ENCODE measurements at places on chromosomes 5 and 9.

GRCh38 chr9:93204470-93205043 lies 20.6 kb downstream of the WNK2 start:
- no peak for DNase-seq

DNA sequence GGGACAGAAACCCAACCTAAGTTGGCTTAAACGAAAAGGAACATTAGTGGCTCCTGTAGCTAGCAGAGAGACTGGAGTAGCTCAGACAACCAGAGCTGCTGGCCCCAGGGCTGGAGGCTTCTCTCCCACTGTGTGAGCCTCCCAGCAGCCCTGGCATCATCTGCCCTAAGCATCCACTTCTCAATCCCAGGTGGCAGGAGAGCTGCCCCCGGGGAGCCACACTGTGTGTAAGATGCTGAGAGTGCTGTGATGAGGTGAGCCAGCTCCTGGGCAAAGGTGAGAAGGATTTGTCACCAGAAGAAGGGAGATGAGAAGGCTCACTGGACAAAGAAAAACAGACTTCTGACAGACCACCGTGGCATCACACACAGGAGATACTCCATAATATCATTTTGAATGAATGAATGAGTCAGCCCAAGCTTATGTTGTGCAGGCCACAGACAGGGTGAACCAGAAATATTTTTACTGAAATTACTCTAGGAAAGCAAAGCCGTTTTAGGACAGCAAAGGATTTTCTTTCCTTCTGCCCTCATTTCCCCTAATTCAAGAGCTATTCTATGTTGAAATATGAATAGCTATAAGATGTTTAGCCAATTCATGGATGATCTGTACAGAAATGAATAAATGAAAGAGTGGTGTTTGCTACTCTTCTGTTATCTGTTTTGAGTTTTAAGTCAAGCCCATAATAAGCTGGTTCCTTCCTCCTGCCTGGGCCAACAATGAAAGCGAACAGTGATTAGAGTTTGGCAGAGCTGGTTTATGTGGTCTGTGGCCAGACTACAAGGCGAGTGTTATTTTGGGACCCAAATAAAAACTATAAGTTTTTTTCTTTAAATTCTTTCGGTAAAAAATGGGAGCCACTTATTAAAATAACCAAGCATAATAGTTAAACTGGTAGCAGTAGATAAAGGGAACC lies 57.4 kb upstream of the ECM2 start:
- no peak for DNase-seq

- DNase-seq = no peak
Observed at GRCh38 chr5:171102877-171103610, 206.0 kb upstream of the TLX3 start.

DNA sequence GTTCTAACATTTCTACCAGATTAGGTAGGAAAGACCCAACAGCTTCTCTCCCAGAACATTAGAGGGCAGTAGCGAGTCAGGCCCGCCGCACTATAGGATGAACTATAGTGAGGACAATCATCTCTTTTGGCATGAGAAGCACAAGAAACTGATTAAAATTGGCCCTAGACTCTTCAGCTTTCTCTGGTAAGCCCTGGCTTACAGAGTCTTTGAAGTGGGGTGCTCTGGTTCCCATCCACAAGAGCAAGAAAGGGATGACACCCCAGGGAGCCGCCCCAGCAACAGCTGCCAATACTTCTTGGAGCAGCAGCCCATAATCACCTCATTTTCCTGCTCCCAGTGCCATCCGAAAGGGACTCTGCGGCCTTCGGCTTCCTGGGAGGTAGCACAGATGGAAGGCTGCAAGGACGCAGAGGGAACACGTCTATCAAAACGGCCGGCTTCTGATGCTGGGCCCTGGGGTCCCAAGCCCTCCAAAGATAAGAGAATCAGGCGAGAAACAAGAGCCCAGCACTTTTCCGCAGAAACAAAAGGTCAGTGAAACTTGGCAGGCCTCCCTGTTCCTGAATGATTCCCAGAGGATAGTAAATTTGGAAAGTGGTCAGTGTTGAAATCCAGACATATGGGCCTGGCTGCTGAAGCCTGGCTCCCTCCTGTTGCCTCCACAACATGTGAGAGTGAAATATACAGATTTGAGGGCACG lies 69.3 kb downstream of the HSD17B3 start:
- DNase-seq = no peak

GRCh38 chr5:109573256-109573655 lies 116.5 kb upstream of the MAN2A1 start:
- DNase-seq = no peak

DNA sequence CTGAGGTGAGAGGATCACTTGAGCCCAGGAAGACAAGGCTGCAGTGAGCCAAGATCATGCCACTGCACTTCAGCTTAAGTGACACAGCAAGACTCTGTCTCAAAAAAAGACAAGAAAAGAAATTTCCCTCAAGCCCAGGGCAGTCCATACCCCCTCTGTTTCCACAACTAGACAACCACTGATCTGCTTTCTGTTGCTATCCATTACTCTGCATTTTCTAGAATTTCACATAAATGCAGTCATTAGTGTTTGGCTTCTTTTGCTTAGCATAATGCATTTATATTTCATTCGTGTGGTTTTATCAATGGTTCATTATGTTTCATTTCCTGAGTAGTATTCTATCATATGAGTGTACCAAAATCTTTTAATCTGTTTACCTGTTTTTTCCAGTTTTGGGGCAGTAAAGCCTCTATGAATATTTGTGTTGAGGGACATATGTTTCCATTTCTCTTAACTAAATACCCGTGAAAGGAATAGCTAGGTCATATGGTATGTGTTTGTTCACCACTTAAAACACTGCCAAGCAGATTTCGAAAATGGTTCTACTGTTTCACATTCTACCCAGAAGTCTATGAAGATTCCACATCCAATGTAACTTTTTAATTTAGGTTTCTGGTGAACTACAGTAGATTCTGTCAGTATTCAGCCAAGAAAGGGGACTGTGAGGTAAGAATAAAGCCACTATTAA lies 271.8 kb downstream of the ZNF608 start:
- no peak for DNase-seq

- no peak for DNase-seq
Observed at GRCh38 chr5:53782620-53783019, 222.2 kb downstream of the NDUFS4 start.

GRCh38 chr9:132795511-132796303 lies 82.4 kb downstream of the AK8 start:
- DNase-seq = no peak

GRCh38 chr5:64229163-64229774 lies 63.6 kb downstream of the RNF180 start:
- no peak for DNase-seq

DNA sequence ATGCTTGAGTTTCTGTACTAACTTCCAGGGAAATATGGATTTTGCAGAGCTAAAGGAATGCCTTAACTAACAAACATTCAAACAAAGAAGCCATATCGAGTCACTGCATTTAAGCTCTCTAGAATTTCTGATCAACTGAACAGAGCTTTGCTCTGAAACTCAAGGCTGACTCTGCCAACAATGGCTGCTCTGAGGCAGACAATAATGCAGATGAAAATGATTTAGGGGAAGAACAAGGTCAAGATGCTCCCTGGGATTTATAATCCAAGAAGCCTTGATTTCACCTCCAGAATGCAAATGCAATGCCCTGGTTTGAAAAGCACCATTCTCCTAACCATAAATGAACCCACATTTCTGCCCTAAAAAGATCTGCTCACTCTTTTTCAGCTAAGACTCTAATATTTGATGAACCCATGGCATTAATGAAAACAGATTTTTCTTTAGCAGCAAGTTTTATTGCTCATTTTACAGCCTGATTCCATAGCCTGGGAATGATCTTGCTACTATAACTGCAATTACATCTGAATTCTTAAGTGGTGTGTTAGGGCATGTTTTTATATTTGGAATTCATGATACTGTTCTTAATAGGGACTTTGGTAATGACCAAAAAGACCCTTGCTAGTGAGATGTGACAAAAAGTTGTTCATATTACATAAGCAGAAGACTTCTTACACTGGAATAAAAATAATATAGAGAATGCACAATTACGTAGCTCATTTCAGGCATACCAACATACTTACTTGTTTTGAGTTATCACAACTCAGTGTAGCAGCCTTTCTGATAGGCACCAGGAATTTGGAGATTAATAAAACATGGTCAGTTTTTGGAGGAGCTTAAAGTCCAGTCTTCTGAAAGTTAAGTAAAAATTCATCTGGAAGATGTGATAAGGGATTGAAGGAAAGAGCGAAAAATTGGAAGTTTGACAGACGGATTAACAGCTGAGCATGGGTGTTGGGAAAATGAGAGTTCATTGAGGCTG lies 169.4 kb downstream of the TRPM3 start:
- no peak for DNase-seq

- DNase-seq = no peak
Observed at GRCh38 chr9:128916204-128916603, 4.6 kb upstream of the PHYHD1 start.

Data from activated T-helper 1 cell treated with anti-CD3 and anti-CD28 coated beads, Interleukin-2, amount 50 U/mL, for 16 hours (primary cell).